ENCODE measurements at places on chromosomes 4 and X. TPM values are rescaled to one million over a fixed set of nuclear protein-coding genes. Genes with fewer than 3 reads are reported as not detected.

ASB9 gene
- 5.6 TPM for total RNA-seq

PCSK1N gene
- total RNA-seq: not detected

WDR17 gene
- 0.42 TPM for total RNA-seq

- no peak for DNase-seq
Observed at GRCh38 chr4:19214591-19215186, 1037.0 kb upstream of the SLIT2 start.

DNA sequence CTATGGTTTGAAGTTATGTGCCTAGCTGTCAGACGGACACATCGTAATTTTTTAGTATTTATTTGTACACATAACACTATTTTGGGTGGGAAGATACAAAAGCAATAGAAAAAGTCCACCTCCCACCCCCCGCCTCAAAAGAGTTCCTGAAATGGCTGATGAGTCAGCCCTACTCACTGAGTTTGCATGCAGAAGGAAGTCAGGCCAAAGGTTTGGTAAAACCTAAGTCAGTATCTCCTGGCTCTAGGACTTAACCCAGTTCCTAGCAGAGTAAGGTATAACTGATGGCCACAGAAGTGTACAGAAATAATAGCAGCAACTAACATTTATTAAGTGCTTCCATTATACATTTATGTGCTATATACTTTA, 2.9 kb upstream of the KLHL2 start:
- peak; percentile 8 for DNase-seq

GRCh38 chr4:54308110-54308509, 79.0 kb downstream of the PDGFRA start:
- DNase-seq: no peak

DNA sequence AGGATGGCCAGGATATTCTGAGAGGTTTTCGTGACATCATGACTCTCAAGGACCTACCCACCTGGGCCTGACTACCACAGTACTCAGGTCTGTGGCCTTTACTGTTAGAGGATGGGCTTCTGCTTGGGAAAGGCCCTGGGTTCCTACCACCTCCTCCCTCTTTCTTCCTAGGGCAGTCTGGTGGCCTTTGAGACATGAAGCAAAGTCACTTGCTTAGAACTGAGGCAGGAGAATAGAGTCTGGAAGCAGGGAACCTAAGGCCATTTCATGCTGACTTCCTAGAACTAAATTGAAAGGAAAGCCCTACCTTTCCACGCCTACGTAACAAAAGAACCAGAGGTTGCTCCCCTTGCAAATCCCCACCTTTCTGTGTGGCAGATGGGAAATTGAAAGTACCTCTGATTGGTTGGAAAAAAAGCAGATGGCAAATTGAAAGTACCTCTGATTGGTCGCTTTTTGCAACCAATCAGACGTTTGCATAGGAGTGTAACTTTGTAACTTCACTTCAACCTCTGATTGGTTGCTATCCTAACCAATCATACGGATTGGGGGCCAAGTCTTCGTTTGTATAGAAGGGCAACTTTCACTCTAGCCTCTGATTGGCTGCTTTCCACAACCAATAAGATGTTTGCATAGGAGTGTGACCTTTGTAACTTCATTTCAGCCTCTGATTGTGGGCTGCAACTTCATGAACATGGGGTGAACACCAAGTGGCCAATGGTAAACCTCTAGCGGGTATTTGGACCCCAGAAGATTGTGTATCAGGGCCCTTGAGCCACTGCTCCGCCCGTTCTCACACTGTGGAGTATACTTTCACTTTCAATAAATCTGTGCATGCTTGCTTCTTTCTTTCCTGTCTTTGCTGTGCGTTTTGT, 9.9 kb upstream of the AKAP14 start:
- no peak for DNase-seq

- no peak for DNase-seq
Observed at GRCh38 chr4:79201971-79202370, 123.9 kb downstream of the NAA11 start.

DNA sequence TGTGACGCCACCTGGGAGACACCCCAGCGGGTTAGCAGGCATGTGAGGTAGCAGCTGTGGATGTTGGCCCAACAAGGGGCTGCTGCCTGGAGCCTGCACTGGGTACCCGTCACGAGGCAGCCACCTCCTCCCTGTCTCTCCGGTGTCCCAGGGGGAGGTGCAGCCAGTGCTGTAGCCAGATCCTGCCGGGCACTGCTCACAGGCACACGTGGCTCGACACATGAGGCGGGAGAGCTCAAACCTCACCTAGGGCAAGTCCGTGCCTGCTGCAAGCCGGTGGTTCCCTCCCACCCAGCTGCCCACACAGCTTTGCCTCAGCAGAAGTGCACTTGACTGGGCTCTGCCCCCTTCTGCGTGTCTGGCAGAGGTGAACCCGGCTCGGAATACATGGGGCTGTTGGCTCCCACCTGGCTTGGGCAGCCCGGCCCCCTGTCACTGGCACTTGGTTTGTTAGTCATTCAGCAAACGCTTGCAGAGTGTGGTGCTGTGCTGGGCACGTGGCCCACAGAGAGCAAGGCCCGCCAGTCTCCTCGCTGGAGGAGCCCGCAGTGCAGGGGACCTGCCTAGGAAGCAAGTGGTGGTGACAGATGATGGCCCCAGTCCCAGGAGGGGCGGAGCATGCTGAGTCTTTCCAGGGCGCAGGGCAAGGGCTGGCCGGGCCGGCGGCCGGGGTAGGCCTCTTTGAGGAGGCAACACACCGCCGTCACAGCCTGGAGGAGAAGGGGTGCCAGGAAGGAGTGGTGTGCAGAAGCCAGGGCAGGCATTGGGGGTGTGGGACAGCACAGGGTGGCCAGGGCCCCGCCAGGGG, 10.1 kb upstream of the SH3TC1 start:
- no peak for DNase-seq

- peak; percentile 61 for DNase-seq
Observed at GRCh38 chr4:26867914-26868684, 7.5 kb downstream of the STIM2 start.

DNA sequence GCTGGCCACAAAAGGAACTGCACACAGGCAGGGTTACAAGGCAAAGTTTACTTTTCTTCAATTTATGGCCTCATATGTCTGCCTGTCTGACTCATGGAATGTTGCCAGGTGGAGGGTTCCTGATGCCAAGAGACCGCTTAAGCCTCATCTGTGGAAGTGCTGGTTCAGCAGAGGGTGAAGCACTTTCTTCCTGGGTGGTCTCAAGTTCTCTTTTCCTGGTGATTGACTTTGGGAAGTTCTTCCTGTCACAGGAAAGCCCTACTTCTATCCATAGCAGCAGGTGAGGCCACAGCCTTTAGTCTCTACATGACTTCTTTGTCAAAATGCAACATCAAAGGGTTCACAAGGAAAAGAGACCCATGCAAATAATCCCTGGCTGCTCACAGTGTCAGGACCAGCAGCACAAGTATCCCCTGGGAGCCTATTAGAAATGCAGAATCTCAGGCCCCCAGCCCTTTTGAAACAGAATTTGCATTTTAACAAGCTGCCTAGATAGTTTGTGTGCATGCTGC, 81.4 kb upstream of the IGFBP7 start:
- DNase-seq: peak; percentile 37

DNA sequence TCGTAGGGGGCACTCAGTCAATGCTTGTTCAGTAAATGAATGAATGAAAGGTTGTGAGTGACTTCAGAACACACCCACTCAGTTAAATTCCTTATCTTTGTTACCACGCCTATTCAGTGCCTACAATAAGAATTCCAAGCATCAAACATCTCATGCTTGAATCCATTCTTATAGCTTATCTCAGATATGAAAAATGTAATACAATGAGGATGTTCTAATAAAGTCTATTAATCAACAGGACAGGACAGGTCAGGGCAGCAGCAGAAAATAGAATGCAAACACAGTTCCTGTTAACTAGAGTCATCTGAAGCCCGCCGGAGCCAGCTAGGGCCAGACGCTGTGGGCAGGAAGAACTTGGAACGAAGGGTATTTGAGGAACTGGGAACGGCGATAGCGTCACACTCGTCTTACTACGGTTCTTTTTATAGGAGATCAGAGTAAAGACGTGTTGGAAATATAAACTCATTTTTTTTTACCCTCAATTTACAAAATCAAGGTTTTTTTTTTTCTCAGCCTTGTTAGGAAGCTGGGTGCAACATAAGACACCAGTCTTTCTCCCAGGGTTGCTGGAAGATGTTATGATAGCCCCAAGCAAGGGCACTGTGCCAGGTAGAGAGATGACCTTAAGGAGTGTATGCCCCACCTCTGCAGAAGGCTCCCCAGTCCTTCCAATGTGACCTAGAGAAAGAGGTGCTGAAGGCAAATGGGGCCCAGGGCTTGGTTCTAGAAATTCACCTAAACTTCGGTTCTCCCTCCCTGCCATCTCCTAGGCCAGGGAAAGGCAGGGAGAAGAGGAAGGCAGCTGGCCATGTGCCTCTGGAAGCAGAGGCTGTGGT, 48.3 kb downstream of the SEL1L3 start:
- peak; percentile 67 for DNase-seq

DNA sequence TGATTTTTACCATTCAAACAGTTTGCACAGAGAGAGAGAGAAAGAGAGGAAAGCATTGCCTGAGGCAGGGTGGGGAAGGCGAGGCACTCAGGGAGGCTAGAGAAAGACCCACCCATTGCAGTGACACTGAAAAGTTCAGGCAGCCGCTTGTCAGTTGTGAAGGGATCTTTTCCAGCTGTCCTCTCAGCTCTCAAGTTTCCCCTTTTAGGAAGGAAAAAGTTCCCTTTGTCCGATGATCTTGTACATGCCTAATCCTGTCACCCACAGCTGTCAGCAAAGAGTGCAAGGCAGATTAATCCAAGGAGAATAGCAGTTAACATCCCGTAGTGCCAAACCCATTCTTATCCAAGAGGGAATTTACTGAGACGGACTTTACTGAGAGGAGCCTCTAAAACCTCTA, 255.0 kb downstream of the MAGEB5 start:
- DNase-seq: no peak

GRCh38 chr4:73707269-73707875, 33.0 kb upstream of the CXCL8 start:
- DNase-seq: no peak

- DNase-seq: no peak
Observed at GRCh38 chrX:3516051-3516541, 169.6 kb upstream of the MXRA5 start.
